Hair follicular keratinocyte (primary cell): ENCODE measurements at places on chromosomes 2 and 18. TPM values are rescaled to one million over a fixed set of nuclear protein-coding genes. Genes with fewer than 3 reads are reported as not detected.

The OXER1 gene
- not detected in 2 replicates for total RNA-seq

The SCN2A gene
- 0.23 and 0.42 TPM in 2 replicates for total RNA-seq

The PLEK gene
- not detected in 2 replicates for total RNA-seq

The EPC2 gene
- 4.4 and 4.9 TPM in 2 replicates for total RNA-seq

The E2F6 gene
- 6.9 and 8.8 TPM in 2 replicates for total RNA-seq

The LYPD6 gene
- 7.0 and 9.6 TPM in 2 replicates for total RNA-seq

The POTEE gene
- total RNA-seq = not detected in 2 replicates

The VSNL1 gene
- 12.8 and 17.3 TPM in 2 replicates for total RNA-seq

The MOCOS gene
- 7.9 and 9.1 TPM in 2 replicates for total RNA-seq
